Fibroblast of skin of scalp (primary cell): ENCODE measurements at places on chromosomes 4 and X.

- DNase-seq: peak; percentile 63
Measured at GRCh38 chr4:105859233-105859632, 36.0 kb upstream of the NPNT start.

DNA sequence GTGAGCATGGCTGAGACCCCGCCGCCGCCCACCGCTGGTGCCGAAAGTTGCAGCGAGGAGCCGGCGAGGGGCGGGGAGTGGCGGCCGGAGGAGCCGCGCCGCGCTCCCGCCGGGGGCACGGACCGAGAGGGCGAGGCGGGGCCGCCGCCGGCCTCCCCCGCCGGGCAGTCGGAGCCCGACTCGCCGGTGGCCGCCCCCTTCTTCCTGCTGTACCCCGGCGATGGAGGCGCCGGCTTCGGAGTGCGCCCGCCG, 16.5 kb downstream of the UTP3 start:
- no peak for DNase-seq

DNA sequence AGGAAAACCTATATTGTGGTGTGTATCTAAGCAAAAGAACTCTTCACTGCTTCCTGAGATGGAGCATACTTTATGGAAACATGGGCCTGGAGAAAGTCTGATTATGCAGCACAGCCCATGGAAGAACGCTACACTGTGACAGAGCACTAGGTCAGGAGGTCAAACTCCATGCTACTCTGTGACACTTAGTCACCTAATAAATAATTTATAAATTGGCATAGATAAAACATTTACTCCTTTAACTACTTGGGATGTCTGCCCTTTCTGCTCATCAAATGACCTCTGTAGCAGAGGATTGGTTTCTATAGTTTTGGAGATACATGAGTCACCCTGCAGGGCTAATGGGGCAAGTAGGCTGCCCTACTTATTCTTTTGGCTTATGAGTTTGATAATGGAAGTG, 134.7 kb upstream of the BANK1 start:
- DNase-seq: no peak

- DNase-seq: no peak
Measured at GRCh38 chr4:150116506-150116905, 38.3 kb downstream of the DCLK2 start.

- DNase-seq: no peak
Measured at GRCh38 chr4:138420471-138420870, 178.3 kb upstream of the SLC7A11 start.

DNA sequence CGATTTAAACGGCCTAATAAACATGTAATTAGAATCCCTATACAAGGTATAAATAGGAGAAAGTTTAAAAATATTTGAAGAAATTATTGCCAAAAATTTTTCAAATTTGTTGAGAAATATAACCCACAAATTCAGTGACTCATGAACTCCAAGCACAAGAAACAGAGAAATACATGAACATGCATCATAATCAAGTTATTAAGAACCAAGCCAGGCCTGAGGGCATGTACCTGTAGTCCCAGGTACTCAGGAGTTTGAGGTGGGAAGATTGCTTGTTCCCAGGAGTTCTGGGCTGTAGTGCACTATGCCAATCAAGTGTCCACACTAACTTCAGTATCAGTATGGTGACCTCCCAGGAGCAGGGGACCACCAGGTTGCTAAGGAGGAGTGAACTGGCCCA, 341.9 kb downstream of the CAMK2D start:
- no peak for DNase-seq

- DNase-seq: peak; percentile 24
Measured at GRCh38 chrX:135931644-135932487, 38.4 kb downstream of the SAGE1 start.

GRCh38 chr4:129676934-129677333, 581.0 kb downstream of the C4orf33 start:
- no peak for DNase-seq

DNA sequence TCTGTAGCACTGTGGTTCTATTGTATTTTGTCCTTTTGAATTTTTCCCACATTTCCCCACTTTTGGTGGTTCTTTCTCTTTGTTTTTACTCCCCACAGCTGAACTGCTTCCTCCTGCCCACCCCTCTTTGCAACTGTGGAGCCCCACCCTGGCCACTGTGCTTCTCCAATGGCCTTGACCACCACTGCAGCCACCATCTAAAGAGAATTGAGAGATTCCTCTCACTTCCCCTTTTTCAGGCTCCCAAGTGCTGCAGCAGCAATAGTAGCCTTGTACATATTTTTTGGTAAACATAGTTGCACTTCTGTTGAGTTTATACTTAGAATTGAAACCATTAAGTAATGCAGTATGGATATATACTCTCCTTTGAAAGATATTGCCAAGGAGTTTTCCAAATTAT, 51.3 kb upstream of the FRMPD3 start:
- DNase-seq: no peak

GRCh38 chr4:7518871-7519637, 84.3 kb upstream of the PSAPL1 start:
- DNase-seq: no peak

GRCh38 chrX:124395145-124395880, 49.0 kb downstream of the SH2D1A start:
- DNase-seq: no peak

- DNase-seq: no peak
Measured at GRCh38 chrX:19924285-19924684, 36.9 kb upstream of the SH3KBP1 start.
